ENCODE measurements at places on chromosomes 2 and 18.

DNA sequence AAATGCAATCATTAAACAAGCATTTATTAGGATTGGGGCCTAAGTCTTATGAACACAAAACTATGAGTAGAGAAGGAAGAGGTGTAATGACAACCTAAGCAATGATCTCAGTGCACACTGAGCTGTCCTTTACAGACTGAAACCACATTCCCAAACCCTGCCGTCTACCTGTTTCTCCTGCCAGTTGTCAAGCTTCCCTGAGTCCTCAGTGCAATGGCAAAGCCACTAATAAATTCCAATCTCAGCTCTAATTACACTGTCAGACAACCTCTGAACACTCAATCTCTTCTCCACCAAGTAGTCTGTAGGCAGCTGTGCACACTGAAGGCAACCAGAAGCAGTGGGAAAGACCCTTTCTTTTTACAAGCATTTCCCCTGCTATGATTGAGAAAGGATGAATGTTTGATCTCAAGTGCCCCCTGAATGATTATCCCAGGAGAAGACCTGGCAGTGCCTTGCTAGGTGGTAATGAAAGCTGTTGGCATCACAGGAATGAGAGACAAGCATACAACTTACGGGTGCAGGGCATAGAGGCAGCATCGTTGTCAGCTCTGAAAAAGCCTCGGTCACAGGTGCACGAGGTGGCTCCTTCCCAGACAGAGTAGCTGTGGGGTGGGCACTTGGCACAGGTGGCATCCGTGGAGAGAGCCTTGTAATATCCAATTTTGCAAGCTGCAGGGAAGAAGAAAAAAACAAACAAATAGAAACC is 71.4 kb downstream of the EPHA4 start:
- DNase-seq = no peak

DNA sequence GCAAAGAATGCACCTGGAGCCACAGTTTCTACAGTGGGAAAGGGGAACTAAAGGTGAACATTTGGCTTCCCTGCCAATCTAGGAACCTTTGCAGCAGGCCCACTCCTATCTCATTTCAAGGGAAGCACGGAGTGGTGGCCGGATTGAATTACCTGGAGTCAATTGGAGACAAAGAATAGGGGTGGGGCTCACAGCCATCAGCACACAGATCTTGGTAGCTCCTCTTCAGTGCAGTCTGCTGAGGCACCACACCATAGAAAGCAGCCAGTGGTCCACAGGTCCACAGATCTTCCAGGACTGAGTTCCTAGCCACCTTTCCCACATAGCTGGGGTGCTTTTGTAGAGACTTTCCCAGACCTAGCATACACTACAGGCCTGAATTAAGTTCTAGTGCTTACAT is 43.5 kb upstream of the NXPH2 start:
- no peak for DNase-seq

- DNase-seq = no peak
Observed at GRCh38 chr2:96336873-96337272, 1.3 kb downstream of the NCAPH start.

DNA sequence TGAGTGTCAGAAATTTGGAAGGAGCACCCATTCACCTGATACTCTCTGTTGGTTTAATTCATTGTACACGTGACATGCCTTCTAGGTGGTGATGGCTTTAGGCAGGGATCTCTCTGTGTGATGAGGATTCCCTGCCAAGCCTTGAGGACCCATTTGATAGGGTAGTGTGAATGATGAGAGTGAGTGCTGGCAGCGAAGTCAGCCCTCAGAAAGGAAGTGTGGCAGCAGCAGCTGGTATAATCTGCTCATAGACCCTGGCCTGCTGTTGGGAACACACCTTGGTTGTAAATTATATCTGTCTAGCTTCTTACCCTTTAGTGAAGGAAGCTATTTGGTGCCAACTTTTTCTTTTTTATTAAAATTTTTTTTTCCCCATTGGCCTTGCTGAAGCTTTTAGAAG is 164.5 kb downstream of the HAUS1 start:
- DNase-seq = no peak

- DNase-seq = no peak
Observed at GRCh38 chr18:23369266-23369665, 83.8 kb upstream of the RIOK3 start.

DNA sequence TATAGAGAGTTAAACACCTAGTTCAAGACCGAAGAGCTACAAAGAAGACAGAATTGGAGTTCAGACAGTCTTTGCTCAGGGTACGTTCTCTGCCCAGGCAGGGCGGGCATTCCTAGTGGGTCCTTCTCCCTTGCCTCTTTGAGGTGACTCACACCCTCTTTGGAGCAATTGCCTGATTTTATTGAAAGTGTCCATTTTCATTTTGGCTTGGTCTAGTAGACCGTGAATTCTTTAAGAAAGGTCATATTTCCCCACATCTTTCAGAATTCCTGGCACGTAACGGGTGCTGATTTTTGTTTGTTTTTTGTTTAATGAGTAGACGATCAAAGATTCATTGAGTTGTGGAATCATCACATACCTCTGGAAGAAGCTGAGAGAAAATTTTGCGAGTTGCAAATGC is 871.5 kb downstream of the RNF144A start:
- DNase-seq = no peak

- DNase-seq = no peak
Observed at GRCh38 chr2:43593254-43593653, 2.6 kb downstream of the THADA start.

GRCh38 chr18:48875314-48875941 is 75.3 kb downstream of the SMAD7 start:
- no peak for DNase-seq

- no peak for DNase-seq
Observed at GRCh38 chr2:133513893-133514292, 54.4 kb downstream of the NCKAP5 start.

GRCh38 chr18:13570856-13571495 is 155.4 kb downstream of the FAM210A start:
- no peak for DNase-seq

DNA sequence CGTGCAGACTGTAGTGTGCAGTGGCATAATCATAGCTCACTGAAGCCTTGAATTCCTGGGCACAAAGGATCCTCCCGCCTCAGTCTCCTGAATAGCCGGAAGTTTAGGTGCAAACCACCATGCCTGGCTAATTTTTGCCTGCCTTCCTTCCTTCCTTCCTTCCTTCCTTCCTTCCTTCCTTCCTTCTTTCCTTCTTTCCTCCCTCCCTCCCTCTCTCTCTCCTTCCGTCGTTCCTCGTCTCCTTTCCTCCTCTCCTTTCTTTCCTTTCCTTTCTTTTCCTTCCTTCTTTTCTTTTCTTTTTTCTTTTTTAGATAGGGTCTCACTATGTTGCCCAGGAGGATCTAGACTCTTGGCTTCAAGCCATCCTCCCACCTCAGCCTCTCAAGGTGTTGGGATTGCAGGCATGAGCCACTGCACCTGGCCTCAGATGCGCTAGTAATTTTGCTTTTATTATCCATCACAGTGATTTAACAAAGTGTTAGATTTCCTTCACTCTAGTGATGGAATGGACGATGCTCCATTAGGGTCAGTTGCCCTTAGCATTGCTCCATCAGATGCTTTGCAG is 6.6 kb upstream of the ANKRD29 start:
- no peak for DNase-seq

DNA sequence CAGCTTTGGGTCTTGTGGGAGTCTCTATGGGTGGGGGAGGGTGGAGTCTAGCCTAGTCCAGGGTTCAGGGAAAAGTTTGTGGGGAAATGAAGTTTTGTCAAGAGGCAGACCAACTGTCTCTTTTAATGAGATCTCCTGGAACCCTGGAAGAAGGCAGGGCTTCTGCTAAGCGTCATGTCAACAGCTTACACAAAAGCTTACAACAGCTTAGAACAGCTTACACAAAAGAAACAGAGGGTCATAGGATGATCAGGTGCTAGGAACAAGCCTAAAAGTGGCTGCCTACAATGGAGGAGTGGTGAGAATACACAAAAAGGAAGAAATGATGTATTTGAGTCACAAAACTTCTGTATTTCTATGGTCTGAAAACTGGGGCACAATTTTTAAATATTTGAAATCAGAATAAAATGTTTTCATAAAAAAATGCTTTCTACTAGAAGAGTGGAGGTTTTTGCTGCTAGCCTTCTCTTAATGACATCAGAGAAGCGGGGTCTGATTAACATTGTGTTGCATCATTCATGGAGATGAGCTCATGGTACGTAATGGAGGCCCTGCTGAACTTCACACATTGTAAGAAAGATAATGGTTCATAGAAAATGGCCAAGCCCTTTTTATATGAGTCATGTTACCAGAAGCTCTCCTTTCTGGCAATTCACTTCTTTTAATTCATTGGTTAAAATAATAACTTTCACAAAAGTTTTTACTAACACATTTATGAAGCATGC is 351.0 kb downstream of the PIK3C3 start:
- DNase-seq = no peak

DNA sequence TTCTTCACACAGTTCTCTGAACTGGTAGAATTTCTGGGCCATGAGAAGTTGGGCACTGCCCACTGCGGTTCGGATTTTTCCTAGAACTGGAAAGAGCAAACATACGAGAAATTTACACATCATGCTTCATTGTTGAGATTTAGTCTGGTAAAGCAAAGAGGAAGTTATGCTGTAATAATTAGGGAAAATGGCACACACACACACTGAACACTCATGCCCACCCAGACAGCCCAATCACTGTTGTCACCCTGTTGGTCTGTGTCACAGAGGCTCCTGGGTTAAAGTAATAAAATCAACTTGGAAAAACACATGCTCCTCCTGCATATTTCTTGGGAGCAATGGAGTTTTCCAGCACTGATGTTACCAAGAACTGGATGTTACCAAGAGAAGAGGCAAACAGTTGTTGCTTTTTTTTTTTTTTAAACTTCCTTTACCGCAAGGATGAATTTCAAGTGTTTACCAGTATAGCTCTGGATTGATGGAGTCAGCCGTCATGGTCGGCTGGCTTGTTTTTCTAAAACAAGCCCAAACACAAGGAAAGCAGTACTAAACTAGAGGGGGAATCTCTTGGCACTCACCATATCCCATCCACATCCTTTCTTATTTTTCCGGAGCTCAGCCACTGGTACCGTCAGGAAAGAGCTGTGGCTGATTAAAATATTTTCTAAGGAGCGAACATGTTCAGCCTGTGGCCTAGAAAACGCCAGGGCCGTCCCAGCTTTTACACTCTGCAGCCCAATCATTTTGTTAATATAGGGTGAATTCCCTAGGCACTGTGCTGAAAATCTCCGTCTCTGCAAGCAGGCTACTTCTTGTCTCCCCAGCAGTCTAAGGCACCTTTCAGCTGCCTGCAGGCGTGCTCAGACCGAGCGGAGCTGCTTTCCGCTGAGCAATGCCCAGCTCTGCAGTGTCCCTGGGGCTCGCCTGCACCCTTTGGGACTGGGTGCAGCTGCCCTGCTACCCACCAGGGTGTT is 58.9 kb downstream of the TGIF1 start:
- DNase-seq = no peak

- no peak for DNase-seq
Observed at GRCh38 chr2:7745369-7745768, 828.2 kb downstream of the RNF144A start.

DNA sequence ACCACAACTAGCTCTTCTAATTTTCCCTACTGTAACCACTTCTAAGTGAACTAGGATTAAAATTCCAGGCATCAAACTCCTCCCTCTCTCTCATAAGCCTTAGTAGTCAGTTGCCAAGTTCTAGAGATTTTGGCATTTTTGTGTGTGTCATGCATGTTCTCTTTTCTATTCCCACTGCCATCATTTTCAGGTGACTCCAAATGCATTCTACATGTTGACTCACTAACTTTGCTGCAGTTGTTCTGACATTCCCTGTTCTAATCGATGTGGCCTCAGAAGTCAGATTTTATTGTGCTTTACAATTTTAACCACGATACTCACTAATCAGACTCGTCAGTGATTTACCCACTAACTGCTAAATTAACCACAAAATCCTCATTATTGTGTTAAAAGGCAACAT is 13.3 kb downstream of the DSC1 start:
- no peak for DNase-seq

DNA sequence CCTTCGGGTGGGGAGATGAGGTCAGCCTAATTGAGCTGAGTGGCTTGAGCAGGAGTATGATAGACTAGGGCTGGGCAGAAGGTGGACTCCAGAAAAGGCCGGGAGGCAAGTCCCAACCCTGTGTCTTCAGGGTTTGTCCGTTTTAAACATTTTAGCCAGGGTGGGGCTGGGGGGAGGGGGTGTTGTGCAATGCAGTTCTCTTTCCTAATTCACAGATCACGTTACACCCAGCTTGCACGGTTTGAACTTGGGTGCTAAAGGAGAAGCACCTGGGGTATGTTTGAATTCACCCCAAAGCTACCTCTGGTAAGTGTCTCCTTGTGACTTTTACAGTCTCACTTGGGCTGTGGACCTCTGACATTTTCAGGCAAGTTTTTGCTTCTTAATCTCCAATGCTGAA is 233.3 kb downstream of the AGAP1 start:
- DNase-seq = no peak

- DNase-seq = no peak
Observed at GRCh38 chr18:79460481-79461300, 65.0 kb downstream of the NFATC1 start.

Data from HS-5 (cell line).